ENCODE measurements at places on chromosomes 6 and 20. TPM values are rescaled to one million over a fixed set of nuclear protein-coding genes. Genes with fewer than 3 reads are reported as not detected.

- no peak for DNase-seq
Observed at GRCh38 chr20:10739134-10739533, 65.3 kb upstream of the JAG1 start.

- no peak for DNase-seq
Observed at GRCh38 chr6:142341855-142342330, 40.1 kb downstream of the ADGRG6 start.

The DHX16 gene
- total RNA-seq, result 24.5 TPM

GRCh38 chr6:149334682-149335160 is 17.2 kb downstream of the TAB2 start:
- no peak for DNase-seq

The BCL2L1 gene
- 37.2 TPM for total RNA-seq

DNA sequence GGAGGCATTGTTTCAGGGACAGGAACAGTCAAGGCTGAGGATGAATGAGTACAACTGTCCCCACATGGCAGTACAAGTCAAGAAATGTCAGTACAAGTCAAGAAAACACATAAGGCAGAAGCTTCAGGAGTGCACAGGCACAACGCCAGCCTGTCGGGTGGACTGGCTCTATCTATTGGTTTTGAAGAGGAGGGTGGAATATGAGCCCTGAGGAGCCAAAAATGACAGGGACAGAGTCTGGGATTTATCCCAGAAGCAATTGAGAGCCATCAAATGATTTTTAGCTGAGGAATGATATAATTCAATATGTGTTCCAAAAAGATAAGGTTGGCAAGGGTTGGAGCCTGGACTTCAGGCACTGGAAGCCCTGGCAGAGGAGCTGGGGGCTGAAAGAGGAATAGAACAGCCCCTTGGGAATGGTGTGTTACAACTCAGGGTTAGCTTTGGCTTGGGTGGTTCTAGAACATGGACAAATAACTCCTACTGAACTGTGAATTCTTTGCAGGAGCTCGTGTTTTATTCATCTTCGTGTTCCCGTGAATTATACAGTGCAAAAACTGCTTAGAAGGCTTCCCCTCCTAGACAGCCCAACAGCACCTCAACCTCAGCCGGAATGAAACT is 425.7 kb upstream of the ARID1B start:
- no peak for DNase-seq

The HSPA1L gene
- total RNA-seq, result 4.5 TPM

The GLP1R gene
- total RNA-seq, result 0.72 TPM

The TENT5A gene
- total RNA-seq, result 26.3 TPM

The TUBB1 gene
- 1.8 TPM for total RNA-seq

GRCh38 chr20:6769903-6770785 is 2.7 kb downstream of the BMP2 start:
- DNase-seq, result peak; percentile 32

DNA sequence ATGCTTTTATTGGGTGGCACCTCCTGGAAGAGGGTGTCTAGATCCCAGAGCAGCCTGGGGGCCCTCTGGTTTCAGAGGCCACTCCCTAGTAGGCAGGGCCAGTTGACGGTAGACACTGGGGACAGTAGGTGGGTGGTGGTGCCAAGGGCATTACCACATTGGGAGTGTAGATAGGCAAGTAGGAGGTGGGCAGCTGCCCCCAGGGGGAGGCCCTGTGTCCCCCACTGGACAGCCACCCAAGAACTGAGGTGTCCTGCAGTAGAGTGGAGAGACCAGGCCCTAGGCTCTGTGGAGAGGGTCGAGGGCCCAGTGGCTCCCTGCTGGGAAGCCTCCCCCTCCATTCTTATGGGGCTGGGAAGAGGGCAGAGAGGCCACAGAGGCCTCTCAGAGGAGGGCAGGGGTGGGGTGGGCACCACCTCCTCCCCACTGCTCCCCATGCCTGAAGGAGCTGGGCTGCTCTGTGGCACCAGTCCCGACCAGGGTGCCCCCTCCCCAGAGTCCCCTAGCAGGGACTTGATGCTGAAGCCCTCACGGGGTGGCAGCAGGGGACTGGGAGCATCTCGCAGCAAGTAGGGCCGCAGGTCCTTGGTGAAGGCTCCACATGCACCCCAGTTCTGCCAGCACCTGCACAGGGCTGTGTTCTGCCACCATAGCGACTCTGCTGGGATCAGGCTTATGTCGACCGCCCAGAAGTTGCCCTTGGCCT is 305.0 kb upstream of the KCNQ5 start:
- no peak for DNase-seq

The LY6G6C gene
- total RNA-seq, result 1.1 TPM

DNA sequence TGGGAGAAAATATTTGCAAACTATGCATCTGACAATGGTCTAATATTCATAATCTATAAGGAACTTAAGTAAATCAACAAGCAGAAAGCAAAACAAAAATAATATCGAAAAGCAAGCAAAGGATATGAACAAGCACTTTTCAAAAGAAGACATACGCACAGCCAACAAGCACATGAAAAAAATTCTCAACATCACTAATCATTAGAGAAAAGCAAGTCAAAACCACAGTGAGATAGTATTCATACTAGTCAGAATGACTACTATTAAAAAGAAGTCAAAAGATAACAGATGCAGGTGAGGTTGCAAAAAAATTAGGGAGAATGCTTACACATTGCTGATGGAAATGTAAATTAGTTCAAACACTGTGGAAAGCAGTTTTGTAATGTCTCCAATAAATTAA is 410.2 kb downstream of the MMUT start:
- no peak for DNase-seq

GRCh38 chr6:3813150-3813780 is 35.9 kb upstream of the FAM50B start:
- no peak for DNase-seq

DNA sequence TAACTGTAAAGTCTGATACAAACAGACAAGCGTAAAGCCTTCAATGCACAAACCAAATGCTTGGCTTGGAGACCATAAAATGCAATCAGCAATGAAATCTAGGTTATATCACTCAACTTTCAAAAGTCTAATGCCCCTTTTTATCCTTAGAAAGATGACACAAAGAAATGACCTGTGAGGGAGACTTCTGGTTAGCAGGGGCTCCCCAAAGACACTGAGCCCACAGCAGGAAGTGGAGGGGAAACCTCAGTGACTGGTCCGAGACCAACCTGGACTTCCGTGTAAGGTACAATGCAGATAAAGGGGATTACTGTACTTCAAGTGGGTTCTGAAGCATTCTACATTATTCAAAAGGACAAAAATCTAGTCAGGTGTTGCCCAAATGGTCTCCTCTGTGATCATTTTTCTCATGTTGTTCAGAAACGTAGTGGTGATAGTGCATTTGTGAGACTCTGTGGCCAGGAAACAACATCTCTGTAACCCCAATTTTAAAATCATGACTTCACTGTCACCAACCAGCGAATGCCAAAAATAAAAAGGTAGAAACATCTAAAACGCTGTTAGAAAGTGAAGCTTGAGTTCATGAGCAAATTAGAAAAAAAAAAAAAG is 88.2 kb downstream of the HIVEP2 start:
- DNase-seq, result no peak

The HLA-DMB gene
- total RNA-seq, result 6.6 TPM

The SLC25A27 gene
- 20.1 TPM for total RNA-seq

- DNase-seq, result no peak
Observed at GRCh38 chr20:9467995-9468394, 46.4 kb upstream of the LAMP5 start.

DNA sequence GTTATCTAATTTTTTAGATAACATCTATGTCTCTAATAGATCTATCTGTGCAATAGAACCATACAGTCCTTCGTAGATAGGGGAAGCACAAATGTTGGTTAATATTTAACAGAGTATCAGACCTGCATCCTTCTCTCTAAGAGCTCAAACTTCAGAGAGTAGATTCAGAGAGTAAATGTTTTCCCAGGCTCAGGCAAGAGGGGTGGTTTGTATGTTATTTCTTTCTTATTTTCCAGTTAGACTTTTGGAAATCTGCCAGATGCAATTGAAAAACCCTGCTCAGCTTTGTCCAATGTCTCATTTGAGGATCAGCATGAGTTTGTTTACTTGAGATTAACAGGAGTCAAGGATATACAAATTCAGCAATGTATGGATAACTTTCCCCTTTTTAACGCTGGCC is 361.9 kb downstream of the BCKDHB start:
- DNase-seq, result peak; percentile 48

GRCh38 chr6:163182696-163183095 is 231.8 kb upstream of the QKI start:
- no peak for DNase-seq

DNA sequence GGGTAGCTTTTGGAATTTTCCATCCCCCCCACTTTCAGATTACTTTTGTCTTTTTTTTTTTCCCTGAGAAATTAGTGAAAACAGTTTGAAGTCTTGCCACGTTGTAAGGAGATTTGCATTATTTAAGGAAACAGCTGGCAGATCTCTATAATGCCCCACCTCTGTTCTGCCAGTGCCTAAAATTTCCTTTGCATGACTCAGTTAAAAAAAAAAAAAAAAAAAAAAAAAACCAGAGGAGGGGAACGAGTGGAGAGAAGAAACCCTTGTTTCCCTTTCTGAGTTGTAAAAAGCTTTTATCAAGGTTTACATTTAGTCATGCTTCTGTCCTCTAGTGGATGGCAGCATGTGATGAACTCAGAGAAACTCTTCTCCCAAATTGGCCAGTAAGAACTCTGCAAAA is 33.5 kb downstream of the CARMIL1 start:
- no peak for DNase-seq

DNA sequence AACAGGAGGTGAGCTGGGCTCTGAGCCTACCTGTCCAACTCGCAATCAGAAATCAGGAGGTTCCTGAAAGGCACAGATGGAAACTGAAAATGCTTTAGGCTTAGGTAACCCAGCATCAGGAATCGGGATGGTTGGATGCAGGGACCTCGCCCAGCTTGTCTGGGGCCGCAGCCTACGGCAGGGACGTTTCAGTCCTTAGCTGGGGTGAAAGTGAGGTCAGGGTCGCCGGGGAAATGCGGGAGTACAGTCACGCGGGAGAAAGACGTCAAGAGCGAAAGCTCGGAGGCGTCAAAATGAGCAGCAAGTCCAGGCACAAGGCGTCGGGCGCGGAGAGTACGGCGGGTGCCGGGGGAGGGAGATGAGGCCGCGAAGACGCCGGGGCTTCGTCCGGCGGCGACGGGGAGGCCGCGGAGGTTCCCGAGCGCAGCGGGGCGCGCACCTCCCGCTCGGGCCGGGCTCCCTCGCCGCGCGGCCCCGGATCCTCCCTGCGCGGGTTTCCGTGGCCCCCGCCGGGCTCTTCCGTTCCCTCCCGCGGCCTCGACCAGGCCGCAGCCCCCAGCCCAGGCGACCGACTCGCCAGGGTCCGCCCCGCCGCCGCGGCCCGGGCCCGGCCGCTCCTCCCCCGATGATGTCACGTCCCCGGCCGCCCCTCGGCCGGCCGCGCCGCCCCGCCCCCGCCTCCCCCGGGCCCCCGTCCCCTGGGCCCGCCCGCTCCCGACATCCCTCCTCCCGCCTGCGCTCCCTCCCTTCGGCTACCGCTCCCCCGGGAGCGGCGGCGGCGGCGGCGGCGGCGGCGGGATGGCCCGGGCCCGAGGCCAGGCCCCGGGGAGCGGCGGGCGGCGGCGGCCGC is at the start of gene EBF4:
TSS of gene EBF4 (plus strand) at position 745 of the 850 bp plus-strand sequence. CDS start 866 bp downstream, outside the sequence.
- peak; percentile 57 for DNase-seq

GRCh38 chr20:24018796-24019195 is 30.2 kb upstream of the GGTLC1 start:
- DNase-seq, result peak; percentile 29

The DNAH8 gene
- 3.0 TPM for total RNA-seq

GRCh38 chr6:49514571-49515484 is 15.1 kb downstream of the GLYATL3 start:
- DNase-seq, result no peak

DNA sequence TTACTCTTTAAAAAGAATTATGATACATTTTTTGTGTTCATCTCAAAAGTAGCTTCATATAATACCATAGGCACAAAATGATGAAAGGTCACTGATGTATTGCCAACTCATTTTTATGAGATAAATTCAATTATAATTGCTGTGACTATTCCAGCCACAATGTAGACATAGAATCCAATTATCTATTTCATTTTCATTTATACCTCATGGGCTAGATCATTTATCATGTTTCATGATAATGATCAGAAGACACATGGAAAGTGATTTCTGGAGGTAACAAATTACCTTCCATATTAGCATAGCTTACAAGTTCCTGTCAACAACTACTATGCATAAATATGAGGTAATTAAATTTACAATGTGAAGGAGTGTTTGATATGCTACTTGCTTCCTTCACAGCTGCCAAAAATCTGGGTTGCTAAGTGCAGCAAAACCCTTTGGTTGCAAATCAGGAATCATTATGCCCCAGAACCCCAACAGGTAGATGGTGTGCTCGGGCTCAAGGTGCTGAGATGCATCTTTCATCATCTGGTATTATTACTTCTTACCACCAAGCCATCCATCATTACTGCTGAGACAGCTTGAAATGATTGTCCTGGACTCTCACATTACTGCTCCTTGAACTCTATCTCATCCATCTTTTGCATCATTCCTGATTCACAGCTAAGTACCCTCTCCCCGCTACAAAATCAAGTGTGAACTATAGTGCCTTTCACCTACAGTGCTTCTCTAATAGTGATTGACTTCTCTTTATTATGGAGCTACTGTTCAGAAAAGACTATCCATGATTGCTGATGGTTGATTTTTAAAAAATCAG is 306.0 kb upstream of the THEMIS start:
- no peak for DNase-seq

The TRAPPC3L gene
- total RNA-seq, result 0.31 TPM

The RAD21L1 gene
- not detected for total RNA-seq

DNA sequence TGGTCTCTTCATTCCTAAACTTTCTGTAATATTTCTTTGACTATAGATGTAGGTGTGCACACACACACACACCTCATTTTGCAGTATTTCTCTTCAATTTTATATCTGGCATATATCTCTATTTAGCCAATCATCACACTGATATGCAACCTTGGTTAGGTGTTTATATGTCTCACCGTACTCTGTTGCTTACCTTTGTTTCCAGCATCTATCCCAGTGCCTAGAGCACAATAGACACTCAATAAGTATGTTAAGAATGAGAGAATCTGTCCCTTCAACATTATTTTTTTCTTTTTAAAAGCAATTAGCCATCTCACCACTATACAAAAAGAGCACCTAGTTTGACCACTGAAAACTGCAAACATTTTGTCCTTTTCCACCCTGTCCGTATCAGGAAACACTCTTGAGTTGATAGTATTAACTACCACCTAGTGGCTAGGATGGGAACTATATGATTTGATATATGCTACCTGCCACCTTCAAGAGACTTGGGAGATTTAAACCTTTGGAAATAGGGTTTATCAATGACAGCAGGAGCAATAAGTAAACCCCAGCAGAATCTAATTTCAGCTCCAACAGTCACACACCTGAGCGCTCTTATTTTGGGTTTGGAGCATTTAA is 48.7 kb upstream of the RSPO3 start:
- peak; percentile 13 for DNase-seq

Measured in tongue (tissue), 3 donors.